ENCODE measurements at places on chromosomes 5 and 9.
A peak's percentile ranks its signal among the peaks of the same experiment; 100 is the strongest.

GRCh38 chr5:107470295-107470582, 200.5 kb downstream of the EFNA5 start:
- no peak for DNase-seq

DNA sequence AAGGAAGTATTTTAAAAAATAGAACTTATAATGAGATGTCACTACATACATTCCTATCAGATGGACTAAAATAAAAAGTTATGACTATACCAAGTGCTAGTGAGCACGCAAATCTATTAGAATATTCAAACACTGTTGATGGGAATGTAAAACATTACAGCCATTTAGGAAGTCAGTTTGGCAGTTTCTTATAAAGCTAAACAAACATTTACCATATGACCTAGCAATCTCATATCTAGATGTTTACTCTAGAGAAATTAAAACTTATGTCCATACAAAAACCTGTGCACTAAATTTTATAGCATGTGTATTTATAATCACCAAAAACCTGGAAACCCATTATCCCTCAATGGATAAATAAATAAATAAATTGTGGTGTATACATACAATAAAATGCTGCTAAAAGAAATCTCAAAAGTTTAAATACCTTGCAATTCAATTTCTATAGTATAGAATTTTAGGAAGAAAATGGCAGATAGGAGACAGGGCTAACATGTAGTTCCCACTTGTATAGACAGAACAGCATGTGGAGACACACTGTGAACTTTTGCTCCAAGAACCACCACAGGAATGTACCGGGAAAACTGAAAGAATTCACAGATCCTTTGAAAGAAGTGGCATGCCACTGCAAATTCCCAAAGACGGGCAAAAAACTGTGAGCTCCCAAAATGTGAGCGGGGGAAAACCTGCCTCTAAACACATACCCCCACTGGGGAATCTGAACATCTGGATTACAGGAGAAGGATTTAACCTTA, 174.6 kb upstream of the SPEF2 start:
- no peak for DNase-seq

- DNase-seq, result no peak
These were observed 78.9 kb downstream of the NSUN2 start for GRCh38 chr5:6553972-6554371.

DNA sequence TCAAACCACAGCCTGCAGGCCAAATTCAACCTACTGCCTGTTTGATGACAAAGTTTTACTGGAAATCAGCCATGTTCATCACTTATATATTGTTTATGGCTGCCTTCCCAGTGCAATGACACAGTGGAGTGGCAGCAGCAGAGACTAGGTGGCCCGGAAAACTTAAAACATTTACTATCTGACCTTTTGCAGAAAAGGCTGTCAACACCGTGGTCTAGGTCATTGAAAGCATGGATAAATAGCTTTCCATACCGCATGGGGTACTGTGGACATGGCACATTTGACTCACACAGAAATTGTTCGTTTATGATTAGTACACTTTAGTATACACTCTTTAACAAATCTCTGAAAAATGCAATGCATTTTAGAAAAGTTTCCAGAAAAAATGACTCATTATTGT, 298.3 kb upstream of the EFNA5 start:
- DNase-seq, result no peak

GRCh38 chr9:128550226-128550625, 2.2 kb upstream of the SPTAN1 start:
- DNase-seq, result no peak

- peak; percentile 63 for DNase-seq
These were observed 11.3 kb downstream of the MYOZ3 start for GRCh38 chr5:150672237-150672883.

DNA sequence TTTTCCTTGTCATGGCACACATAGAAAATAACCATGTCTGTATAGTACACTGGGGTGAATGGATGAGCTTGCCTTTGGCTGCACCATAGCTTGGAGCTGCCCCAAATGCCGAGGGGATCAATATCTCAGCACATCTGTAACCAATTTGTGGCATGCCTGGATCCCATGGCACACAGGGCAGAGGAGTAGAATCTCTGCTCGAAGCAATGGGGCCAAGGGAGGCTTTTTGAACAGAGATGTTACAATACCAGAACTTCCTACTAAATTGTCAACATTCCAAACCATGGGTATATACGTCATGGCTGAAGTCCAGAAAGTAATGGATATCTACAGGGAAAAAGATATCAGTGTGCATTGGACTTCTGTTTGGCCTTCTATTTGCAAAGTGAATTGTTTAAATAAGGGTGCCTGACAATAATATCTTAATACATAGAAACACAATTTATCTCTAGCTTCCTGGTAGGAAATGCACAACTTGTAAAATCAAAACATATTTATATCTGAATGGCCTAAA, 39.0 kb downstream of the ESM1 start:
- no peak for DNase-seq

- no peak for DNase-seq
These were observed 54.8 kb downstream of the NEK6 start for GRCh38 chr9:124312290-124313265.

DNA sequence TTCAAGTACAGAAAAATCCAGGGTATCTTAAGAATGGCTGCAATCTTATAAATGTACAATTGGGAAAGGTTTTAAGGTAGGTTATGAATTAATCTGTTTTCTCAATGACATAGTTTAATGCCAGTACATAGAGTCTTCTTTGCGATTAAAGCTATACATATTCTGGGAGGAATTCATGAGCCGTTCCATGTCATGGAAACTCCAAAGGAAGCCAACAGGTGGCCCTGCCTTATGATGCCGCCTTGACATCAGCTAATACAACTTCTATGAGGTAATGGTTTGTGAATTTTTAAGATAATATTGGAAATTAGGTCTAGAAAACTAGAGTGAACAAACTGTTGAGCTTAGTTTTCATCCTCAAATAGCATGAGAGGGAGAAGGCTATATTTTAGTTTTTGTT, 713.4 kb downstream of the EFNA5 start:
- no peak for DNase-seq

DNA sequence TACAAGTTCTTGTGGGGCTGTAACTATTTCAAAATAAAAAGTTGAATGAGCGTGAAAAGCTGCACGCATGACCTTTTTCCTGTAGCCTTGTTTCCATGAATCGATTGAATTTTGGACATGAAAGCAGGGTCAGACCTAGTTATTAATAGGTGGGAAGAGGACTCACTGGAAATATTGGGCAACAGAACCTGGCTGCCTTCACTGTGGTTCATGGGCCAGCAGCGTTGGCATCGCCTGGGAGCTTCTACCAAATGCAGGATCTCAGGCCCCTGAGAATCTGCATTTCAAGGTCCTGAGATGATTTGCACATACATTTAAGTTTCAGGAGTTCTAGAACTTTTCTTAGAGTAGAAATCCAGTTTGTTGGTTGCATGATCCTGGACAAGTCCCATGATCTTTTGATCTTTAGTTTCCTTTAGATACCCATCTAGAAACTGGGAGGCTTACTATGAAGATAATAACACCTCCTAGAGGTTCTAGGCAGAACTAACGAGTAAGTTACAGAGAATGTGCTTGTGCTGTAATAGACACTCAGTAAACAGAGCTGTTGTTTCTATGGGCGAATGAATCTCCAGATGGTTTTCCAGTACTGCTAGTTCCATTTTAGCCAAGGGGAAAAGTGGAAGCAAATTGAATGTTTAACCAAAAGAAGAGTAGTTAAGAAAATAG, 12.4 kb downstream of the ANKRD33B start:
- DNase-seq, result no peak

DNA sequence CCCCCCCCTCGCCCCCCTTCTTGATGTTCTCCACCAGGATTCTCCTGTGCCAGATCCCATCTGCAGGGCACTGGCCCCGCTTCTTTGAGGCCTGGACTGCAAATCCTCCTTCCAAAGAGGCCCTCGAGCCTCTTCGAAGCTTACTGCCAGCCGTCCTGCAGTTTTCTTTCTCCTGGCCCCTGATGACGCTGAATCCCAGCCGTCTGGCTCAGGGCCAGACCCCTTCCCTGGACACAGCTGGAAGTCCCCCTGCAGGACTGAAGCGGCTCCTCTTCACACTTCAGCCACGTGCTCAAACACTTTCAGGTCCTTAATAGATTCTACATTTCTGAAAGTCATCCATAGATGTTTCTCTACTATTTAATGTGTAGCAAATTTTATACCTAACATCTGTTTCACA, 121.5 kb downstream of the EHMT1 start:
- no peak for DNase-seq

DNA sequence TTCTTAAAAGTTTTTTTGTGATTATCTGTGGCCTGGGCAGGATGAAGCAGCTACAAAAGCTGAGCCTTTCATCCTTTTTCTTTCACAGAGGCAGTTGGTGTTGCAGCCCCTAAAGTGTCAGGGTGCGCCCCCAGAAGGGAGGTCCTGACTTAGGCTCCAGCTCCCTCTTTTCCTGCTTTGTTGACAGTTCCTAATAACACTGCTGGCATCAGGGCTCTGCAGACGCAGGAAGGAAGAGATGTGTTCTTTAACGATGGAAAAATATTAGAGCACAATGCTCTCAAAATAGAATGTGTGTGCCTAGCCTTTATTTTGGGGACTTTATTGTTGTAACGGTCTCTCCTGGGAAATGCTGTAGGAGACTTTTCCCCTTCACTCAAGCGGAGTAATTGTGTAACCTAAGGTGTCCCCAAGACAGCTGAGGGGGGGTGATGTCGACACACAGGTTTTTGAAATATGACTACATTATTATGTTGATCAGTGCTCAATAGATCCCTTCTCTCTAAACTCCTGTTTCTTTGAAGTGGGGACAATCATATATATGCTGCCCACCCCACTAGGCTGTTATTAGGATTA, 135.6 kb downstream of the SEMA6A start:
- no peak for DNase-seq

- DNase-seq, result no peak
These were observed 164.9 kb upstream of the RAI14 start for GRCh38 chr5:34491251-34491620.
